Activated T-helper 1 cell treated with Interleukin-2 at 50 U/mL for 16 hours (primary cell): ENCODE measurements at places on chromosomes 7 and 10.

- DNase-seq, result no peak
Measured at GRCh38 chr10:131620314-131620713, 280.5 kb upstream of the PPP2R2D start.

DNA sequence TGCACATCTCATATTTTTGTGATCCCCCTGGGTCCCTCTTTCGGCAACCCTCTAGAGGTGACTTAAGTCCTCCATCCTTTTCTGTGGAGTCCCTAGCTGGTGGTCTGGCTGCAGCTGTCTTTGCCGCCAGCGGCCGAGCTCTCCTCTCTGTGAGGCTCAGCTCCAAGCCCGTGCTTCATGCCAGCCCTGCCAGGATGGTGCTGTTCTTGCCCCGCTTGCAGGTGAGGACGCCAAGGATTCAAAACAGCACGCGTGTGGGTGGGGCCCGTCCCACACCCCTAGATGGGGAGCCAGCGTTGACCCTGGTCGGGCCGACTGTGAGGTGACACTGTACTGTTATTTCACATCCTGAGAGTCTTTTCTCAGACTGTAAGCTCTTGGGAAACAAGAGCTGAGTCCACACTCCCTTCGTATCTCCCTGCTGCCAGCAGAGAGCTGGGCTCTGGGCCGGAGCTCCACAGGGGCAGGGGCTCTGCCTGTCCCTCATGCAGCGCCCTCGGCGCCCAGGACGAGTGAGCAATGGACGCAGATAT, 36.6 kb upstream of the GJD4 start:
- no peak for DNase-seq

GRCh38 chr7:39212876-39213275, 235.2 kb downstream of the POU6F2 start:
- DNase-seq, result no peak

- no peak for DNase-seq
Measured at GRCh38 chr10:98168766-98169165, 34.3 kb downstream of the R3HCC1L start.

DNA sequence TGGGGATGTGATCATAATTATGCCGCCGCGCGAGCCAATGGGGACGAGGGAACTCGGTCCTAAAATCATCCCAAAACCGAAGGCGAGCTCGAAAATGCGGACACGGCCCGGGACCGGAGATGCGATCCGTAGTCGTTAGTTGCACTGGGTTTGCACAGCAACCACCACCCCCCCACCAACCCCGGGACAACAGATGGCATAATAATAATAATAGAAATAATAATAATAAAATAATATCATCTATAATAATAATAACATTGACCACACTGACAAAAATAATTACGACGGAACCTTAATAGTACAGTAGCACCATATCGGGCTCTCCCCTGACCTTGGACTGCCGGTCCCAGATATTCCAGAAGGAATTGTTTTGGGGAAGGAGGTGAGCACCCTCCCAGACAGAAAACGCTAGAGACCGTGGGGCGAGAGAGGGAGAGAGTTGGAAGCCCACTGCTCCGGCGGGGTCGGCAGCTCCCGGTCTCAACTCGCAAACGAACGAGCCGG, 1.1 kb upstream of the EMX2 start:
- DNase-seq, result no peak

DNA sequence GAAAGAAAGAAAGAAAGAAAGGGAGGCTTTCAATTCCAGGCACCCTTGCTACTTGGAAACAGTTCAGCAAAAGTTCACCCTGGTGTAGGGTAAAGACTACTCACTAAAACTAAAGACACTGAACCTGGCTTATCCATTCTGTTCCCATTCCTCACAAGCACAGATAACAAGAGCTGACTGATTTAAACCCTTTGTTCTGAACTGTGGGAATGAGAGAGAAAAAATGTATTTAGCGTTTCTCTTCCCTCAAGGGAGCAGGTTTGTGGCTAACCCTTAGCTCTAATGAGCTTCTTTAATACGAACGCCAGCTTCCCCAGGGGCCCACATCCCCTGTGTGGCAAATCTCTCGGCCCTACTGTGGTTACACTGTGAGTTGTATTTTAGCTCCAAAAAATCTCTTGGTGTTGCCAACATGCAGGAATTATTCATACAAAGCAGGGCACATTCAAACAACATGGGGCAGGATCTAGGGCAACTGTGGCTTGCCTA, 23.3 kb downstream of the PRTFDC1 start:
- DNase-seq, result no peak

GRCh38 chr10:17765602-17766001, 13.6 kb downstream of the TMEM236 start:
- DNase-seq, result no peak
